ENCODE measurements at places on chromosomes 5 and 9.

GRCh38 chr9:125166762-125167161, 22.8 kb downstream of the PPP6C start:
- no peak for DNase-seq

DNA sequence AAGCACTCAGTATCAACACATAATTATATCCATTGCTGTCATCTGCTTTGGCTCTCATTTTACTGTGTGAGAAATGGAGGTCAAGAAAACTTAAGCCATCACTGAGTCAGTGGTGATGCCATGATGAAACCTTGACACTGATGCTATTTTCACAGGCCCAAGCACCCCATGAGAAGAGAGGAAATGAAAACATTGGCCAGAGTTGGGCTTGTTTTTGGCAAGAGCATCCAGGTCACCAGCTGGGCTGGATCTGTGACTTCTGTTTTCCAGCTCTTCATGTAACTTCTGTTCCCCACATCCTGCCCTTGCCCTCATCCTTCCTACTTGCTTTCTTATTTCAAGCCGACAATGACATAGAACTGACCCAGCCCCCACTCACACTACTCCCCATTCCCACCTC, 10.0 kb downstream of the LCP2 start:
- peak; percentile 88 for DNase-seq

DNA sequence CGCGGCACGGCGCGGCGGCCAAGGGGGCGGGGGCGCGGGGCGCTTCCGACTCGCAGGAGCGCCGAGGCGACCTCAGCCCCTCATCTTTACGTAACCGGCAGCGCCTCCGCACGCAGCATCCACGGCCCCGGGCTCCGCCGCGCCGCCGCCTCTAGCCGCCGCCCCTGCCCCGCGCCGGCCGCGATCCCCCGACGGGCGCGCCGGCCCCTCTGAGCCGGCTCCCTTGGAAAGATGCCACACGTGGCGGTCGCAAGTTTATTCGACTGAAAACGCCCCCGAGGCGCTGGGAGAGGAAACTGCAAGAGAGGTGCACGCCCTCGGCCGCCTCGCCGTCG, 1.0 kb downstream of the KLF9 start:
- DNase-seq: no peak

GRCh38 chr9:123135430-123135829, 102.0 kb downstream of the GPR21 start:
- DNase-seq: no peak

DNA sequence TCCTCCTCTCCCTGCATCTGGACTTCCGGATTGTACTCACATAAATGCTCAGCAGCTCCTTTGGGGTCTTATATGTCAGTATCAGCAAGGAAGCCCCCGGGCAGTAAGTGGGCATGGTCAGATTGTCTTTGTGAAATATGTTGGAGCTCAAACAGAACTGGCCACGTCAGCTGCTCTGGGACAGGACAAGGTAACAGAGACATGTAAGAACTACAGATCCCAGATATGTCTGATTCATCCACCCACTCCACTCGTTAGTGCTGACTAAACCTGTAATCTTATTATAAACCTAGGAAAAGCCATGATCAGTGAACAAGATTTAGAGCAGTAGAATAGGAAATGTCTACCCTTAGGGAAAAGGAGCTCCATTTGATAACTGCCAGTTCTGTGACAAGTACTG, 561.8 kb downstream of the CETN3 start:
- no peak for DNase-seq

DNA sequence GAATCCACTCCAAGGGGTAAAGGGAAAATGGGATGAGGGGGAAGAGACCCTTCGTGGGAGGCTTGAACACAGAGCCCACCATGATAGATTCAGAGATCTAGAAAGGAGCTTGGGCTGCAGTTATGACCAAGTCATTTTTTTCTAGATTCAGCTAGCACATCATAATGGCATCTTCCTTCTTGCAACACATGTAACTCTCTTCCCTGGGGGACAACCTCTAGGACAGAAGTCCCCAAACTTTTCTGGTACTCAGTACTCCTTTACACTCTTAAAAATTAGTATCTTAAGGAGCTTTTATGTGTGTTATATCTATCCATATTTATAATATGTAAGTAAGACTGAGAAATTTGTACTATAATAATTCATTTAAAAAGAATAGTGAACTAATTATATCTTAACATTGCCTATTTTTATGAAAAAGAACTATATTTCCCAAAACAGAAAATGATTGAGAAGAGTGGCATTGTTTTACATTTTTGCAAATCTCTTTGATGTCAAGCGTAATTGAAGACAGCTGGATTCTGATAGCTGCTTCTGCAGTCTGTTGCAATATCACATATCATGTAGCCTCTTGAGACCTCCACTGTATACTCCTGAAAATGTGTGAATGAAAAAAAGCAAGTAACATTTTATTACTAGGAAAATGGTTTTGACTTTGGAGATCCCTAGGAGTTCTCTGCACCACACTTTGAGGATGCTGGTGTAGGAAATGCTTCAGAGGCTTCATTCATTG, 875 bp downstream of the ACO1 start:
- no peak for DNase-seq

DNA sequence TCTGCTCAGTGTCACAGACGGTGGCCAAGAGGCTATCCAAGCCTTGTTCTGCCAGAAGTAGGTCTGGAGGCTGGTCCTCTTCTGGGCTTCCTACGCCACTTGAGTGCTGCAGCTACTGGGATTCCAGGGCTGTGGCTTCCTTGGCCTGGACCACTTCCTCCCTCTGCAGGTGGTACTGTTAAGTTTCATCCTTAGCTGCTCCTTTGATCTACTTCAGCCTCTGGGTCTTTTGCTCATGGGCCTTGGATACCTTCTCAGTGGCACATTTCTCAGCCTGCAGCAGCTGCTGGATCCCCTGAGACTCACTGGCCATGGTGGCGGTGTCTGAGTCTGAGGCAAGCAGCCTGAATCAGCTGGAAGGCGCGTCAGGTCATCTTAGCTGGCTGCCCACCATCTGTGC, 10.3 kb downstream of the CNOT8 start:
- DNase-seq: no peak

GRCh38 chr5:138962614-138963370, 87.7 kb upstream of the LRRTM2 start:
- no peak for DNase-seq

DNA sequence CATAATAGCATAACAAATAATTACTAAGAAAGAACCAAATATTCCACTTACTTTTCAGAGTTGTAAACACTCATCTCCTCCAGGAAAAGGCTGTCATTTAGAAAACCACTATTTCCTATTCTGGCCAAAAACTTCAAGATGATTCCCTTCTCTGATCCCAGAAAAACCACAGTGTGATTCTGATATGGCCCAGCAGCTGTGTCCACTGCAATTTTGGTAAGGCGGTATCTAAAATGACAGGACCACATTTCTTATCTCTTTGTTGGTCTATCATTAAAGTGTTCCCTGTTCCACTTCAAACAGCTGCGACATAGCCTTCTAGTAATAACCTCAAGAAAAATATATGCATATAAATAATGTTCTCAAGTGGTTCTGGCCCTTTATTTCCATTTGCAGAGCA, 96.1 kb downstream of the SEMA6A start:
- DNase-seq: no peak

- DNase-seq: no peak
Measured at GRCh38 chr9:69307446-69308205, 17.4 kb upstream of the ENTREP1 start.

GRCh38 chr9:109088221-109088620, 31.5 kb downstream of the TMEM245 start:
- no peak for DNase-seq

DNA sequence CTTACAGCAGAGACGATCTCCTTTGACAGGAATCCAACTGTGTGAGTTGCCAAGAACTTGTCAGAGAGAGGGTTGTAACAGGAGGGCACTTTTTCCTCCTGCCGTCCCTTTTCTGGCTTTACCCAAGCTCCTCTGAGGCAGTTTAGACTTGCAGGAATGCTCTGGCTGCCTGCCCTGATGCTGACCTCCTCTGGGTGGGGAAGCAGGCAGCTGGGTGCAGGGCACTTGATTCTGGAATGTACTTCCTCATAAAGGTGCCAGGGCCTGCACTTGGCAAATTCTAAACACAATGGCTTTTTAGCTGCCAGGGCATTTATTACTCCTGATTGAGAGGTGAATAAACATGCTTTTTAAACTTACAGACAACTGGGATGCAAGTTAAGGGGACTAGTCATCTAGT, 190.4 kb downstream of the EPB41L4A start:
- DNase-seq: peak; percentile 68

GRCh38 chr5:62974623-62975022, 396.0 kb downstream of the LRRC70 start:
- no peak for DNase-seq

GRCh38 chr5:173330338-173331206, 2.4 kb upstream of the STC2 start:
- DNase-seq: no peak

GRCh38 chr9:14320271-14321181, 6.6 kb upstream of the NFIB start:
- DNase-seq: no peak

DNA sequence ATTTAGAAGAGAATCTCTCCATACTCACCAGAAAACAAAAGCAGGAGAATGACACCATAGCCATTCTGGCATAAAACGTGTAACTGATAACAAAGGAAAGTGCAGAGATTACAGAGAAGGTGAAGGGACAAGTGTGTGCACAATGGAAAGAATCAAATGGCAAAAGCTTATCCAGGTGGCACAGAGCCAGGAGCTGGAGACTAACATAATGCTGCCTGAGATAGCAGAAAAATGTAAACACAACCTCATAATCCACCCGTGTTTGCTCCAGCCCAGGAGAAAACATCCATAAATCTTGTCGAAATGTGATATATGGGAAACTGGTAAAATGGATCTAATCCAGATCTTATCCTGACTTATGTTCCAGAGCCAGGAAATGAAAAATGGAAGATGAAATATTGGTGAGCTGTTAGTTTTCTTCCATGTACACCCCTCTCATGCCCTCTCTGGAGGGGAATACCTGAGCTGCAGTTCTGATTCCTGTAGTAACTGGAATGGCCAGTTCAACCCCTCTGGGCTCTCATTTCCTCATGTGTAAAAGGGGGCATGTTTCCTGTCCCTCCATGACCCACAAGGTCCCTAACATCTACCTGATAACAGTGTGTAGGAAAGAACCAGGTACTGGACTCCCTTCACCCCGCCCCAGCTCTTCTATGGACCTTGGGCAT, 212.3 kb upstream of the DAPK1 start:
- DNase-seq: no peak

- DNase-seq: no peak
Measured at GRCh38 chr5:115543365-115544042, 1.1 kb downstream of the FEM1C start.

- no peak for DNase-seq
Measured at GRCh38 chr5:99587983-99588382, 659.2 kb upstream of the CHD1 start.

- DNase-seq: no peak
Measured at GRCh38 chr5:167402671-167403070, 888.8 kb upstream of the WWC1 start.

- no peak for DNase-seq
Measured at GRCh38 chr9:15220658-15221318, 86.2 kb downstream of the TTC39B start.

Measured in sigmoid colon (tissue), 7 donors.